ENCODE measurements at places on chromosomes 12 and 14.

DNA sequence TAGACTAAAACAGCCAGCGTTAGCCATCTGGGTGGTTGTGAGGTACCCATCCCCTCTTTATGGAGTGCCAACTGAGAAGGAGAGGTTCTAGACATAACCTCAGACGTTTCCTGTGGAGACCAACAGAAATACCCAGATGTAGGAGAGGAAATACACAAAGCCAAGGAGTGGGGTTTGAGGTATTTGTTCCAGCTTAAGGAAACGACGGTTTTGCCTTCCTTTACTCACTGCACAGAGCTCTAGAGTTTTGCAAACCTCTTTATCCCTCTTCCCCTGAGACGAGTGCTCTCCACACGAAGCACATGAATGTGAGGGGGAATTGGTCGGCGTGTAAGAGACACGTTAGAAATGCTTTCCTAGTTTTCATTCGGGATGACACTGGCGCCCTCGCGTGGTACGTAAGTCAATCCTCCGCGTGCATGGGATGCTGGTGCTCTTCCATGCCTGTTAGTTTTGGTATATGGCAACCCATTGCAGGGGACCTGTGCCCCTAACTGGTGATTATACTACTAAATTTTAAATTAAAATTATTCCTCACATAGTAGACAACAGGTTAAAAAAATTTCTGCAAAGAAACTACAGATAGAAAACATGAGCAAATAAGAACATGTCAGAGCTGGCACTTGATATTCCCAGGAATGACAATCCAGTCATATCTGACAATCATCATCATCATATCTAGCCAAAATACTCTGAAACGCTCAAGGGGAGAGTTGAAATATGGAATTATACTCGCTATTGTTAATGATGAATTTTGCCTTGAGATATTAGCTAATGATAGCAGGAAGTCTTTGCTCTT lies 121.7 kb downstream of the PPM1H start:
- peak; percentile 32 for DNase-seq

DNA sequence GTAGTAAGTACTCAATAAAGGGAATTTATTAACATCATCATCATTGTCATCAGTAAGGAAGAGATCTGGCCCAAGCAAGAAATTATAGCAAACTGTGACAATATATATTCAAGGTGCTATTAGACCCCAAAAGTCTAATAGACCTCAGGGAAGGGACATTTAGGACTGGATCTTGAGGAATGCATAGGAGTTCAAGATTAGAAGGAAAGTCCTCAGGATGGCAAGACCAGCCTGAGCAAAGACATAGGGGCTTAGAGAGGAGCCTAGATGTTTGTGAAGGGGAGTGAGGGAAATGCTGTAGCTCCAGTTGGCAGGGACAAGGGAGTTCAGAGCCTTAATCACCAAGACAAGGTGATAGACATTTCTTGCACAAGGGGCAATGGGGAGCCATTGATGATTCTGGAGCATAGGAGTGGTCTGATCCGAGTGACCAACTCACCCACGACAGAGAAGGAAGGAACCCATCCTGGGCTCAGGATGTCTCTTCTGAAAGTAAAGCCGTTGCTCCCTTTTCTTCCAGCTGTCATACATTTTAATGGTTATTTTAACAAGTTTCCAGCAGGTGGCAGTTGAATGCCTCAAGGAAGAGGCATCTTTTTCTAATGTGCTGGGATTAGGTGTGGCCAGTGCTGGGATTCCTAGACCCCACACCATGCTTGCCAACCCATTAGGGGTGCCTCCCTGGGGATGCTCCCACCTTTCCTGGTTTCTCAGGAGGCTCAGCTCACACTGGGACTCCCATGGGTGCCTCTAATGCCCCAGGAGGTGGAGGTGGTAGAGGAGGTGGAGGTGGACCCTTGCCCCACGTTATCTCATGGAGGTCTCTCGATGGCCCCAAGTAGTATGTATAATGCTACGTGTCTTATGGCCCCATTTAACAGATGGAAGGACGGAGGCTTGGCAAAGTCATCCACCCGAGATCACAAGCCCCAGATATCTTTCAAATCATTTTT lies 37.8 kb downstream of the PHETA1 start:
- peak; percentile 28 for DNase-seq

DNA sequence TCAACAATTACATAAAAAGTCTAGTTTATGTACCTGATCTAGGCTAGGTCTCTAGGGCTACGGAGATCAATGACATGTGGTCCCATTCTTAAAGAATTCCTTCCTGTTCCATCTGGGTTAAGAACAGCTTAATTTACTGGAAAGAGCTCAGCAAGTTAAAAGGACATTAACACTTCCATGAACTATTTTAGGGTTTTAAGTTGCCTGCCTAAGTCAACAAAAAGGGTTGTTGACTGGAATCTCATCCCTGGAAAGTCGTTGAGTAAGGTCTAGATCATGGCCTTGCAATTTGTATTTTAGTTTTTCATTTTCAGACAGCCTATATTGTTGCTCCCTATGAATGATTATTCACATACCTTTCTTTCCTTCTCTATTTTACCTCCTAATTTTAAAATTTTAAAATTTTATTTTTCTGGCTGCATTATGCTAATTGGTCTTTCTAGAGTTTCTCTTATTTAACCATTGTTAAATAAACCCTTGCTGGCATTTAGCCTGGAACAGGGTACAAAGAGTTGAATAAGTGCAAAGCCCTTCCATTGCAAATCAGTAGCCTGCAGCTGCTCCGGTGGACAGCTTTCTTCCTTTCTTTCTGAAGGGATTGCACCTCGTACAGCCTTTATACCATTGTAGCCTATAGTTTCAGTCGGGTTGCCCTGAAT lies 66.3 kb downstream of the VRK1 start:
- DNase-seq = no peak

GRCh38 chr14:54117924-54118323 lies 161.3 kb upstream of the BMP4 start:
- DNase-seq = no peak

DNA sequence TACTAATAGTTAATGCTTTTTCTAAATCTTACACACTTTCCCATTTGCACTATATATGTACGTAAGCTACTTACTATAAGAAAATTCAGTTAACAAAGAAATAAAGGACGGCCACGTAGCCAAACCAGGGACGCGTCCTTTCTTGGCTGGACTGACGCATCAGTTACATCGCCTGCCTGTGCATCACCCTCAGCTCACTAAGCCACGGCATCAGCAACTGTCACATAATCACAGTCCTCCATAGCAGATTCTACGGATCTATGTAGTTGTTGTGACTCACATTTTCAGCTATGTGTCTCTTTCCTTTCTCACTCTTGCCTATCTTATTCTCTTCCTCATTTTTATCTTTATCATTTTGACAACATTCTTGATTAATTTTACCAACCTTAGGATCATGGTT lies 38.1 kb upstream of the C12orf50 start:
- no peak for DNase-seq

DNA sequence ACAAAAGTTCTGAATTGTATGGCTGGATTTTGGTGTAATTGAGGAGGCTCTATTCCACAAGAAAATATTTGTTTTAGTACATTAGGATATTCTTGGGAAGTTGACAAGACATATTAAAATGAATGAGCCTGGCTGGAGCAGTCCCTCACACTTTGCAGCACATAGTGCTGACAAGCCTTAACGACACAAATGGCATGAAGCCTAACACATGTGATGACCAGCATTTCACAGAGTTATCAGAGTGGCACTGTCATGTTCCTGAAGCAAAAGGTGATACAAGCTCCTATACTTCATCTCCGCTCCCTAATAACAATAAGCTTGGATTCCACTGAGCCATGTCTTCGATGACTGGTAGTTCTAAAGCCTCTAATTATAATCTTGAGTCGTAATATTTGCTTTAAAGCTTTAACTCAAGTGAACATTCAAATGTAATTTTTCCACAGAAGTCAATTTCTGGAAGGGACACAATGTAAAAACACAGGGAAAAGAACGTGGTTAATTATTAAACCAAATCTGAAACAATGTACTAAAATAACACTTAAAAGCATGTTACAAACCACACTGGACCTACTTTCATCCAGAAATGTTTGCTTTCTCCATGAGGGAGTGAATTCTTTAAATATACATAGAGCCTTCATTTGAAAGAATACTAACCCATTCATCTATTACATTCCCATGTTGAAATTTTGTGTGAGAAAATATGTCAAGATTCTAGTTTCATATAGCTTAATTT lies 49.6 kb downstream of the GRIP1 start:
- DNase-seq = no peak

DNA sequence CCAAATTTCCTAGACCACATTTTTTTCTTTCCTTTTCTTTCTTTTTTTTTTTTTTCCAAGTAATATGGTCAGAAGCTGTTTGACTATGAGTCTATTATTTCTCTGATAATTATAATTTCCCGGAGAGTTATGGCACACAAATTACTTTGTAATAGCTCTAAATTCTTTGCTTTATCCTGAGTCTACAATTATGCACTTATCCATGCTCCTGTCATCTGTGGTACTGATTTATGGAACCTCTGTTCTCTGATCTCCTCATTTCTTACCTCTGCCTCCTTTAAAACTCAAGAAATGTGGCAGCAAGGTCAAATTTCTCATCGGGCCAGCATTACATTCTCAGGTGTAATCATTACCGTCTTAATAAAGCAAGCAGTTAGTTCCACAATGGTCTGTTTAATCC lies 282.1 kb downstream of the PAWR start:
- DNase-seq = no peak

DNA sequence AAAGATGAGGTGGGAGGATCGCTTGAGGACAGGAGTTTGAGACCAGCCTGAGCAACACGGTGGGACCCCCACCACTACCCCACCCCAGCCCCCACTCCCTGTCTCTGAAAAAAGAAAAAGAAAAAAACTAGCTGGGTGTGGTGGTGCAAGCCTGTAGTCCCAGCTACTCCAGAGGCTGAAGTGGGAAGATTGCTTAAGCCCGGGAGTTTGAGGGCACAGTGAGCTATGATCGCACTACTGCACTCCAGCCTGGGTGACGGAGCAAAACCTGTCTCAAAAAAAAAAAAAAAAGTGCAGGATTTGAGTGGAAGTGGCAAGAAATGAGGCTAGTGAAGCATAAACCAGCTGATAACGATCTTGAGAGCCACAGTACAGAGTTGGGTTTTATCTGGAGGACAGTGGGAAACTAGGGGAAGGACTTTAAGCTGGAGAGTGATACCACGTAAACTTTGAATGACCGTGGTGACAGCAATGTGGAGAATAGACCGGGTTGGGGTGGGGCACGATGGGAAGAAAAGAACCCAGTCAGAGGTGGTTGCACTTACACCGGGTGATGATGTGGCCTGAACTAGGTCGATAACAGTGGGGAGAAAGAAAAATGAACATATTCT lies 85.3 kb downstream of the TMEM260 start:
- DNase-seq = no peak

- DNase-seq = no peak
These were observed 4.4 kb downstream of the IPO8 start for GRCh38 chr12:30691122-30691879.

DNA sequence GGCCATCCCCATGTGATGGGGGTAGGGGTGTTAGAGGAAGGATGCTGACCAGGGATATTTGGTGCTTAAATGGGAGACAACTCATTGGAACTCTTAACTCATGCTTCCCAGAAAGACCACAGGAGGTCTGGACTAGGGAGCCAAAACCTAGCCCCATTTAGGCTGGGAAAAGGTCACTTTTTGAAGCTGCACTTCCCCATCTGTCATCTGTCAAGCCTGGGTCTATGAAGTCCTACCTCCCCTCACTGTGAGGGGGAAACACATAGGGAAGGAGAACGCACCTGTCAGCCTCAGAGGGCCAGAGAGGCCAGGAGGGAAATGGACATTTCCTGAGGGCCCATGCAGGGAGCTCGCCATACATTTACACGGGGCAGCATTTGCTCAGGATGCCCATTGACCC lies 321.0 kb downstream of the BCL11B start:
- no peak for DNase-seq
